ENCODE measurements at places on chromosomes 7 and 10. TPM values are rescaled to one million over a fixed set of nuclear protein-coding genes. Genes with fewer than 3 reads are reported as not detected.
A peak's percentile ranks its signal among the peaks of the same experiment; 100 is the strongest.

DNA sequence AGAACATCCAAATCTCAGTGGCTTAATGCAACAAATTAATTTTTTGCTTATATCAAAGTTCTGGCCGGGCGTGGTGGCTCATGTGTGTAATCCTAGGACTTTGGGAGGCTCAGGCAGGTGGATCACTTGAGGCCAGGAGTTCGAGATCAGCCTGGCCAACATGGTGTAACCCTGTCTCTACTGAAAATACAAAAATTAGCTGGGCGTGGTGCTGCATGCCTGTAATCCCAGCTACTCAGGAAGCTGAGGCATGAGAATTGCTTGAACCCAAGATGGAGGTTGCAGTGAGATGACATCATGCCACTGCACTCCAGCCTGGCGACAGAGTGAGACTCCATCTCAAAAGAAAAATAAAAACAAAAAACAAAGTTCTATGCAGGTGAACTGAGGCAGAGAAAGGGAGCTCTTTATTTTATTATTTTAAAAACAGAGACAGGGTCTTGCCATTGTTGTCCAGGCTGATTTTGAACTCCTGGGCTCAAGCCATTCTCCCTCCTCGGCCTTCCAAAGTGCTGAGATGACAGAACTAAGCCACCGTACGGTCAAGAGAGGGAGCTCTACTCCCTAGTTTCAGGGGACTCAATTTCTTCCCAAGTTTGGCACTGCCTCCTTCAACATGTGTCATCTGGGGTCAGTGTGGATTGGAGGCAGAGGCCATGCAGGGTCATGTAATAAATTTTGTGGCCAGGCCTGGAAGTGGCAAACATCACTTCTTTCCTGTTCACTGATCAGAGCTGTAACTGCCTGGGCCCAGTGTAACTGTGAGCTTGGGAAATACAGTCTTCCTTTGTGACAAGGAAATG is 2.4 kb downstream of the ADCK2 start:
- peaks cover 3% of the 10 kb centered on the region for H3K36me3 ChIP-seq
- H3K27me3 ChIP-seq = no peaks in the 10 kb centered on the region
- no peak overlapping the region for H3K27ac ChIP-seq
- H3K4me3 ChIP-seq = no peak overlapping the region

DNA sequence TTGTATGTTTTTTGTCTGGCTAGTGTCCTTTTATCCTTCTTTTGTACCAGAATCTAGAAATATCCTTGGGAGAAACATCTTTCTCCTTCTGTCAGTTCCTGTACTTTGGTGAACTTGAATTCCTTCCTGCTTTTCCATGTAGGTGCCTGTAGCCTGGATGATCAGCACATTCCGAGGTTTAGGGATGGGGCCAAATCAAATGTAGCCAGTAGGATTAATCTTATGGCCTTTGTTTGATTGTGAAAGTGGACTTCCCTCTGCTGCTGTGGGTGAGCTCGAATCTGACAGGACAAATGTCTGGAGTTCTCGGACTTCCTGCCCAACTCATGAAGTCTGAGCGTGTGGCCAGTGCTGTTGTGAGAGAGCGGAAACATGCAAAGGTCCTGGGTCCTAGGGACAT is 33.2 kb upstream of the NAMPT start:
- no peaks in the 10 kb centered on the region for H3K27me3 ChIP-seq
- H3K4me3 ChIP-seq = no peak overlapping the region
- no peak for DNase-seq
- H3K36me3 ChIP-seq = no peaks in the 10 kb centered on the region

DNA sequence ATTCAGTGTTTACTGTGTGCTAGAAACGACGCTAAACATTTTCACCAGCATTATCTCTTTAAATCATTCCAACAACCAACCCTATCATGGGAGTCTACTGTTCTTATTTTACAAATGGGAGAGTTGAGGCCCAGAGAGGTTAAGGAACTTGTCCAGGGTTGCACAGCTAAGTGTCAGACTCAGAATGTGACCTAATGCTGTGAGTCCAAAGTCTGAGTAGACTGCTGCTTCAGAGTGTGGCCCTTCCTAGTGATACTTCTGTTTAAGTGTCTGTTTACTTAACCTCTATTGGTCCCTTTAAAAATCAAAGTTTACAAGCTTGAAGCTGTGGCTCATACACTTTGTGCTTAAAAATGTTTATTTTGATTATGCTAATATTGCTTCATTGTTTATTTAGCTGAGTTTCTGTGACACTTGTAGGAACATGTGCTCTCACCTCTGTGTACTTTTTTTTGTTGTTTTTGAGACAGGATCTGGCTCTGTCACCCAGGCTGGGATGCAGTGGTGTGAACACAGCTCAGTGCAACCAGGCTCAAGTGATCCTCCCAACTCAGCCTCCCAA is 84.4 kb upstream of the SYPL1 start:
- H3K36me3 ChIP-seq = no peaks in the 10 kb centered on the region
- no peak for DNase-seq
- H3K27ac ChIP-seq = no peak overlapping the region

DNA sequence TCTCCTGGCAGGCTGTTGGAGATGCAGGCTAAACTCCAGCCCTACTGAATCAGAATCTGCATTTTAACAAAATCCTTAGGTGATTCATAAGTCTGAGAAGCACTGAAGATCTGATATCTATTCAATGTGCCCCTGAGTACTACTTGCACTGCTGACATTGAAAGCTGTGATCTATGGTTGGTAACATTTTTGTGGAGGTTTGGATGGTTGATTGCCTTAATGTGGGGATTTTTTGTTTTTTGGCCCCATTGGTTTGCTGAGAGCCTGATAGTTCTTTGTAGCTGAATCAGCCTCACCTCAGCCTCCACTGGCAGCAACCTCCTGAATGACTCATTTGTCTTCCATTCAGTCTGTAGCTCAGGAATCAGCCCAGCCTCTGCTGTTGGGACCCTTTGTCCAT is 14.7 kb upstream of the LRRN3 start:
- no peaks in the 10 kb centered on the region for H3K4me1 ChIP-seq
- H3K36me3 ChIP-seq = no peaks in the 10 kb centered on the region

- DNase-seq = no peak
- H3K36me3 ChIP-seq = no peaks in the 10 kb centered on the region
- H3K4me3 ChIP-seq = no peak overlapping the region
- H3K4me1 ChIP-seq = peaks cover 5% of the 10 kb centered on the region
- no peaks in the 10 kb centered on the region for H3K27me3 ChIP-seq
- no peak overlapping the region for H3K27ac ChIP-seq
Observed at GRCh38 chr7:132424277-132424676, 152.0 kb downstream of the PLXNA4 start.

DNA sequence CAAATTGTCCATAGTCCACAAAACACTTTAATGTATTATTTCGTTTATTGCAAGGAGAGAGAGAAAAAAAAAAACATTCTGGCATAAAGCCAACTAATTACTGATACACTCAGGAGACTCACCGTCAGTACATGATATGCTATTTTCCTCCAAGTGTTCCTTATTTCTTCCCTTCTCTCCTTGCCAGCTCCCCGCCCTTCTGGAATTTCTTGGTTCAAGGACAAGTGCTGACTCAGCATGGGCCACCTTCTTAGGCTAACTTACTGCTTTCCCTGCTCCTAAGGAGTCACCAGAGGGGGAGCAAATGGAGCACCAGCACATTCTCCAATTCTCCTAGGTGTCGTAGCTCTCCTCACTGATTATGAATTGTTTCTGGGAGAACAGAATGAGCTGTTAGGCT is 133.8 kb upstream of the HDAC9 start:
- no peaks in the 10 kb centered on the region for H3K27me3 ChIP-seq
- no peaks in the 10 kb centered on the region for H3K36me3 ChIP-seq
- peaks cover 1% of the 10 kb centered on the region for H3K4me1 ChIP-seq
- no peak overlapping the region for H3K27ac ChIP-seq
- H3K4me3 ChIP-seq = no peak overlapping the region

DNA sequence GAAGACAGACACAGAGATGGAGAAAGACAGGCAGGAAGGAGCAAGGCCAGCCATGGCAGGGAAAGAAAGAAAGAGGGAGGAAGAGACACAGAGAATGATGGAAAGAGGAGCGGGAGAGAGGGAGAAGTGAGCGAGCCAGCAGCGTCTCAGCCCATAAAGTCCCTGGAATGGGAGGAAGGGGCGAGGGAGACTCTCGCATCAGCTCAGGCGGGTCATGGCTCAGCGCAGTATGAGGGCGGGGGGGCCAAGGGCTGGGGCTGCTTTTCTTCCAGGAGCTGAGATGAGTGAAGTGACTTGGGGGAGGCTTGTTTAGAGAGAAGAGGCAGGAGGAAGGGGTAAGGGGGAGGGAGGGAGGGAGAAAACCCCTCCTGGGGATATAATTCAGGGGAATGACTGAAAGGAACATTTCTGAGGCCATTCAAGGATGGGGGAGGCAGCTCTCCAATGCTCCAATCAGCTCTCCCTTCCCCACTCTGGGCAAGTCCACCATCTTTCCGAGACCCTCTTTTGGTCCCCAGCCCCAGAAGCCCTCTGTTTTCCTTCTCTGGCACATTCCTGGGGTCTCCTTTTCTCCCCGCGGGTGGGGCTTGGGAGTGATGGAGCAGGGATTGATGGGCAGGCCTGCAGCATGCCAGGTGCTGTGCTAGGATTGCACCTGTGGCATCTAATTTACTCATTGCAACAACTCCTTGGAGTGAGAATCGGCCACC is 87.9 kb downstream of the HIF1AN start:
- H3K36me3 ChIP-seq = no peaks in the 10 kb centered on the region
- no peak for DNase-seq
- H3K4me1 ChIP-seq = no peaks in the 10 kb centered on the region

- H3K27ac ChIP-seq = no peak overlapping the region
- H3K4me1 ChIP-seq = no peaks in the 10 kb centered on the region
- no peaks in the 10 kb centered on the region for H3K27me3 ChIP-seq
- DNase-seq = no peak
- no peaks in the 10 kb centered on the region for H3K36me3 ChIP-seq
Observed at GRCh38 chr7:30702200-30702599, 19.9 kb upstream of the CRHR2 start.

- H3K27ac ChIP-seq = no peak overlapping the region
- no peaks in the 10 kb centered on the region for H3K27me3 ChIP-seq
- H3K4me3 ChIP-seq = no peak overlapping the region
- no peaks in the 10 kb centered on the region for H3K4me1 ChIP-seq
Observed at GRCh38 chr7:70557338-70557737, 574.6 kb upstream of the GALNT17 start.

DNA sequence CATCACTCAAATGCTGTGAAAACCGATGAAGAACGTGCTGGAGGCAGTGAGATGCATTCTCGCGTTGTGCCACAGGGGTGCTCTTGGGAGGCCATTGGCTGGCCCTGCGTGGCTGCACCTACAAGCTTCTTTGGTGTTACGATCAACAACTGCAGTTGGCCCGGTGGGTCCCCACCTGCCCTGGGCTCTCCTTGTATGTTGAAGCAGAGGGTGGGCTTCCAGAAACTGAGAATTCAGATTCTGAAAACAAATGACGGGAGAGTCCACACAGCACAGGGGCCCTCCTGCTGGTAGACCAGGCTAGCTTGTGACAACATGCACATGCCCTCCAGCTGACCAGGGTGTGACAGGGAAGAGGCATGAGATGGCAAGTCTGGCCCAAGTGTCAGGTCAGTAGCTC is 23.7 kb upstream of the DDC start:
- H3K4me3 ChIP-seq = no peak overlapping the region
- no peaks in the 10 kb centered on the region for H3K4me1 ChIP-seq
- H3K36me3 ChIP-seq = peaks cover 2% of the 10 kb centered on the region
- DNase-seq = no peak
- no peak overlapping the region for H3K27ac ChIP-seq

DNA sequence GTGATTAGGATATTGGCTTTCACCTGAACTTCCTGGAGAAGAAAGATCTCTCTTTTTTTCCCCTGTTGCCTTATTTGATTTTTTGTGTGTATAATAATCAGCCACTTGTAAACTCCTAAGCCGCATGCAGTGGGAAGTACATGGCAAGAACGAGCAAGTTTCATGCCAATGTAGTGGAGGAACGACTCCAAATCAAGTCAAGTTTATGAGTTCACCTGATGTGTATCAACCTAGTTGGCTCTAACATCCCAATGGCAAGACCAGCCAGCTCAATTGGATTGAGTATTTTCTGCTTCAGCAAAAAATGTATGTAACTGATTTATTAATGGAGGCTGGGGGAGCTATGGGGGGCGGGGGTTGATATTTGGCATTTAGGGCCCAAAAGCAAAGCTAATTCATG is 65.5 kb upstream of the LYZL1 start:
- H3K36me3 ChIP-seq = no peaks in the 10 kb centered on the region
- H3K4me1 ChIP-seq = no peaks in the 10 kb centered on the region
- no peak overlapping the region for H3K4me3 ChIP-seq
- DNase-seq = no peak
- no peaks in the 10 kb centered on the region for H3K27me3 ChIP-seq

DNA sequence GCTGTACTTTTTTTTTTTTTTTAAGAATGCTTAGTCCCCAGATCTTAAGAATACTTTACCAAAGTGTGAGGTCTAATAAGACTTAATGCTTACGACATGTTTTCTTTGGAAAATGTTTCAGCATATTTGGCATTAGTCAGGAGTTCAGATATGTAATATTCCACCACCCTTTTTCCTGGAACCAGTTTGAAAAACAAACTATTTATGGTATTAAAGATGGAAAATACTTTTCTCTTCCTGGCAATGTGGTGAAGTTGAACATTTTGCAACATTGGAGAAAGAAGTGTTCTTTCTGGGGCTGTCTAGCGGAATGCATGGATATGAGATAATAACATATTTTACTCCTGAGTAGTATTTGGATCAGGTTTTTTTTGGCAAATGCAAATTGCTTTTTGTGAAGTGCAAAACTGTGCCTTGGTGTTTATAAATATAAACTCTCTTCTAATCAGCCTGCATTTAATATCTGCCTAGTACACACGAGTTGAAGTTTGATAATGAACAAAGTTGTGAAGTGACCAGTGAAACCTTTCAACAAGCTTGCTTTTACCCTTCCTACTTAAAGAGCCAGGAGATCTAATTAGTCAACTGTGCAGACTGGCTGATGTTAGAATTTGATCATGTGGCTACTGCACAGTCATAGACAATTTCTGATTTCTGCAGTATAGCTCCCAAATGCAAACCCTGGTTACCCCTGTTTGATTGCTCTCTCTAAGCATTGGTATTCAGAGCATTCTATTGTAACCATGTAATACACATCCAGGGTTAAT is 20.9 kb downstream of the MAP3K8 start:
- H3K4me3 ChIP-seq = no peak overlapping the region
- no peak for DNase-seq
- H3K27ac ChIP-seq = peak overlapping the region; percentile 99
- H3K27me3 ChIP-seq = no peaks in the 10 kb centered on the region
- H3K4me1 ChIP-seq = no peaks in the 10 kb centered on the region
- H3K36me3 ChIP-seq = peaks cover 5% of the 10 kb centered on the region

Gene TBXAS1
- 5.5 TPM for polyA plus RNA-seq

Gene ITGA8
- polyA plus RNA-seq = 149 TPM

Gene DLX6
- 0.13 TPM for polyA plus RNA-seq

Gene SRRM3
- polyA plus RNA-seq = 3.8 TPM

Gene PLXDC2
- 14.7 TPM for polyA plus RNA-seq

Gene SMKR1
- polyA plus RNA-seq = 1.6 TPM

Gene KCNH2
- 0.23 TPM for polyA plus RNA-seq

Gene AGBL3
- polyA plus RNA-seq = 3.7 TPM
